Bronchial smooth muscle cell (primary cell): ENCODE measurements at places on chromosomes 6 and 20. TPM values are rescaled to one million over a fixed set of nuclear protein-coding genes. Genes with fewer than 3 reads are reported as not detected.

The FNDC11 gene
- total RNA-seq: 0.60 and 0.95 TPM in 2 replicates

The FRK gene
- 1.7 TPM in 2 replicates for total RNA-seq

The ZNF165 gene
- total RNA-seq: 0.47 and 0.52 TPM in 2 replicates

The SLC35F1 gene
- total RNA-seq: under 0.01 TPM in 1 of 2 replicates, not detected in the other

The SASH1 gene
- total RNA-seq: 55.9 and 65.3 TPM in 2 replicates

The TGM6 gene
- not detected in 2 replicates for total RNA-seq

The DNAH8 gene
- total RNA-seq: under 0.01 TPM in 1 of 2 replicates, not detected in the other

The TAF11 gene
- total RNA-seq: 10.3 and 11.5 TPM in 2 replicates

The BIRC7 gene
- total RNA-seq: 0.32 TPM in 1 of 2 replicates, not detected in the other

The TSPO2 gene
- total RNA-seq: not detected in 2 replicates

The SLC13A3 gene
- total RNA-seq: 2.2 and 2.5 TPM in 2 replicates

The TRDN gene
- not detected in 2 replicates for total RNA-seq

The CRYBG1 gene
- 4.0 and 8.0 TPM in 2 replicates for total RNA-seq

The IL17F gene
- not detected in 2 replicates for total RNA-seq

The LKAAEAR1 gene
- total RNA-seq: 0.09 and 0.16 TPM in 2 replicates

The WFDC10B gene
- 0.26 TPM in 1 of 2 replicates, not detected in the other for total RNA-seq

The SMLR1 gene
- not detected in 2 replicates for total RNA-seq

The DOK5 gene
- 21.8 and 26.8 TPM in 2 replicates for total RNA-seq

The IPCEF1 gene
- total RNA-seq: 0.09 and 0.47 TPM in 2 replicates

The LY6G5C gene
- total RNA-seq: 0.09 and 0.63 TPM in 2 replicates

The E2F1 gene
- 0.77 and 1.3 TPM in 2 replicates for total RNA-seq

The PCNA gene
- total RNA-seq: 91.6 and 132 TPM in 2 replicates

The SLA2 gene
- total RNA-seq: not detected in 2 replicates

The RHAG gene
- total RNA-seq: under 0.01 TPM in 1 of 2 replicates, not detected in the other

The SLC29A1 gene
- 3.2 and 4.7 TPM in 2 replicates for total RNA-seq

The KCNG1 gene
- 5.5 and 10.6 TPM in 2 replicates for total RNA-seq

The RIMS4 gene
- total RNA-seq: under 0.01 and 0.16 TPM in 2 replicates

The PLA2G7 gene
- not detected in 2 replicates for total RNA-seq

The IRAK1BP1 gene
- total RNA-seq: 3.0 and 3.3 TPM in 2 replicates

The TPD52L1 gene
- total RNA-seq: 7.4 TPM in 2 replicates

The ABRACL gene
- total RNA-seq: 33.7 and 44.4 TPM in 2 replicates

The AIG1 gene
- total RNA-seq: 21.7 and 22.4 TPM in 2 replicates

The RSPH4A gene
- under 0.01 and 0.09 TPM in 2 replicates for total RNA-seq

The OPRM1 gene
- under 0.01 TPM in 1 of 2 replicates, not detected in the other for total RNA-seq

The SLC24A3 gene
- total RNA-seq: under 0.01 TPM in 1 of 2 replicates, not detected in the other

The BPI gene
- 0.17 and 0.32 TPM in 2 replicates for total RNA-seq

The HLA-DQB1 gene
- not detected in 2 replicates for total RNA-seq

The CENPQ gene
- total RNA-seq: 1.8 and 2.4 TPM in 2 replicates

The CCN6 gene
- total RNA-seq: not detected in 2 replicates

The CGA gene
- total RNA-seq: 0.16 TPM in 1 of 2 replicates, not detected in the other

The HDGFL1 gene
- total RNA-seq: not detected in 2 replicates

The MATN4 gene
- 0.17 TPM in 1 of 2 replicates, not detected in the other for total RNA-seq

The RGS17 gene
- total RNA-seq: 7.5 and 15.1 TPM in 2 replicates

The KCNK15 gene
- 0.09 and 0.47 TPM in 2 replicates for total RNA-seq

The PRDM13 gene
- not detected in 2 replicates for total RNA-seq

The HTR1E gene
- not detected in 2 replicates for total RNA-seq

The ASIP gene
- total RNA-seq: not detected in 2 replicates

The BMP7 gene
- total RNA-seq: not detected in 2 replicates

The CALHM4 gene
- total RNA-seq: not detected in 2 replicates

The LRRC73 gene
- total RNA-seq: 0.47 and 0.60 TPM in 2 replicates

The LTA gene
- total RNA-seq: not detected in 2 replicates

The BPIFB1 gene
- total RNA-seq: not detected in 2 replicates

The KIFC1 gene
- total RNA-seq: 0.52 and 2.7 TPM in 2 replicates

The BTNL2 gene
- not detected in 2 replicates for total RNA-seq

The DSP gene
- 0.16 and 0.86 TPM in 2 replicates for total RNA-seq
